ENCODE measurements at places on chromosomes 3 and 15. TPM values are rescaled to one million over a fixed set of nuclear protein-coding genes. Genes with fewer than 3 reads are reported as not detected.

B3GNT5 gene
- total RNA-seq: 9.0 TPM

CNTN3 gene
- total RNA-seq: 0.46 TPM

DNA sequence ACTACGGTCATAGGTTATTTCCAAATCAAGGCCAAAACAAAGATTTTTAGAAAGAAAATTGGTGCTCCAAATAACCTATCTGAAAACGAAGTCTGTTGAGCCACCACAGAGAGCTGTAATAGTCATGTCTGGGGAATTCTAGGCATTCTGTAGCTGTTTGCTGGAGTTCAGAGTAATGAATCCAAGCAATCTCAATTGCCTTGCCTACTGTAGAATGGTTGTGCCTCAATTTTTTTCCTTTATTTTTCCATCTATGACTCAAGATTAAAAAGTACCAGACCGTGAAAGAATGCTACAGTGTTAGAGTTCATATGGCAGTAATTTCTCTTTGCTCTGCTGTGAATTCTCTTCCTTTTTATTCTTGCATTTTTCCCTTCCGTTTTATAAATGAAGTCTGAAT, 1007.2 kb upstream of the ALCAM start:
- DNase-seq: no peak

DNA sequence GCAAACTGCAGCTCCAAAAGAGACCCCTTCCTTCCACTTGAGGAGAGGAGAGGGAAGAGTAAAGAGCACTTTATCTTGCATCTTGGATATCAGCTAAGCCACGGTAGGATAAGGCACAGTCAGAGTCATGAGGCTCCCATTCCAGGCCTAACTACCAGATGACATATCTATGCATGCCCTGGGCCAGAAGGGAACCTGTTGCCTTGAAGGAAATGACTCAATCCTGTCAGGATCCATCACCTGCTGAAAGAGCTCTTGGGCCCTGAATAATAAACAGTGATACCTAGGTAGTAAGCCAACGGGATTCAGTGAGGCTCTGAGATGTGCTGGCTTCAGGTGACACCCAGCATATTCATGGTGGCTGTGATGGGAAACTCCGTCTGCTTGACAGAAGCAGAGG, 118.5 kb upstream of the EPHA3 start:
- DNase-seq: no peak

GRCh38 chr3:110743202-110743601, 328.4 kb upstream of the NECTIN3 start:
- DNase-seq: no peak
